ENCODE measurements at places on chromosomes 12 and 14. TPM values are rescaled to one million over a fixed set of nuclear protein-coding genes. Genes with fewer than 3 reads are reported as not detected.

GRCh38 chr12:121582583-121583333, 1.9 kb upstream of the KDM2B start:
- H3K4me3 ChIP-seq: peak overlapping the region; percentile 79
- peak overlapping the region; percentile 93 for H3K27ac ChIP-seq
- H3K27me3 ChIP-seq: no peaks in the 10 kb centered on the region
- DNase-seq: no peak
- H3K4me1 ChIP-seq: peaks cover 53% of the 10 kb centered on the region
- H3K36me3 ChIP-seq: no peaks in the 10 kb centered on the region

GRCh38 chr14:74490486-74490885, 2.6 kb downstream of the NPC2 start:
- peaks cover 19% of the 10 kb centered on the region for H3K36me3 ChIP-seq
- H3K4me1 ChIP-seq: peaks cover 20% of the 10 kb centered on the region
- no peak for DNase-seq
- no peaks in the 10 kb centered on the region for H3K27me3 ChIP-seq
- H3K27ac ChIP-seq: no peak overlapping the region

GRCh38 chr12:126768517-126768916, 1498.5 kb upstream of the TMEM132C start:
- no peaks in the 10 kb centered on the region for H3K27me3 ChIP-seq
- H3K4me3 ChIP-seq: no peak overlapping the region
- H3K4me1 ChIP-seq: no peaks in the 10 kb centered on the region
- DNase-seq: no peak
- H3K36me3 ChIP-seq: no peaks in the 10 kb centered on the region

MGST1 gene
- 67.8 TPM for total RNA-seq

ZNF385A gene
- total RNA-seq: 1.8 TPM

DNA sequence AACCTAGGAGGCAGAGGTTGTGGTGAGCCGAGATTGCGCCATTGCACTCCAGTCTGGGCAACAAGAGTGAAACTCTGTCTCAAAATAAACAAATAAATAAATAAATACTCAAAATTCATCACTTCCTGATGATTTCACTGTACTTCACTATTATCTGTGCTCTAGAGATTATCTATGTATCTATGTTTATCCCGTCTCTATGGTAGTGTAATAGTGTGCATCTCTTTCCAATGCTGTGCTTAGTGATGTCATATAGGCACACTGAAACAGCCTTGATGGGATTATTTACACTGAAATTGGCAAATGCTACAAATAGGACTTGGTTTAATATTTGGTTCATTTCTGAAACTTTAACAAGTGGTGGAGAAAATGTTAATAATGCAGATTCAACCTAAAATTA, 6.5 kb downstream of the CAPS2 start:
- no peak overlapping the region for H3K4me3 ChIP-seq
- DNase-seq: no peak
- H3K4me1 ChIP-seq: no peaks in the 10 kb centered on the region
- H3K36me3 ChIP-seq: no peaks in the 10 kb centered on the region

DNA sequence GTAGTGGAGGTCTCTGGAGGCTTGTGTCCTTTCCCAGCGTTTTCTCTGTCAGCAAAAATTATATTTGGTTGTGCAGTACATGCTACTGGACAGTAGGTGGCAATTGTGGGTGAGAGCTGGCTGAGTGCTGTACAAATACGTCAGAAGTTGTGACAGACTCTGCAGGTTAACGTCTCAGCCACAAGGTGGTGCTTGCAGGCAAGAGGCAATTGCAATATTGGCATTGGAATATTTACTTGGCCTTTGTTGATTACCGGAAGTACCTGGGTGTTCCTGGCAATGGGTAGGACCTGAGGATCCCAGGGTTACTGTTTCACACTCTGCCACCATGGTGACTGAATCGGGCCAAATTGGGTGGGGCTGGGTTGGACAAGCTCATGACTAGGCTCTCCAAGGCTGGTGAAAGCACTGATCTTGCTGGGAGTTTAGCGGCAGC, 333.9 kb upstream of the LMO3 start:
- H3K27ac ChIP-seq: no peak overlapping the region
- H3K36me3 ChIP-seq: no peaks in the 10 kb centered on the region
- no peaks in the 10 kb centered on the region for H3K4me1 ChIP-seq
- H3K4me3 ChIP-seq: no peak overlapping the region
- peak; percentile 68 for DNase-seq

DNA sequence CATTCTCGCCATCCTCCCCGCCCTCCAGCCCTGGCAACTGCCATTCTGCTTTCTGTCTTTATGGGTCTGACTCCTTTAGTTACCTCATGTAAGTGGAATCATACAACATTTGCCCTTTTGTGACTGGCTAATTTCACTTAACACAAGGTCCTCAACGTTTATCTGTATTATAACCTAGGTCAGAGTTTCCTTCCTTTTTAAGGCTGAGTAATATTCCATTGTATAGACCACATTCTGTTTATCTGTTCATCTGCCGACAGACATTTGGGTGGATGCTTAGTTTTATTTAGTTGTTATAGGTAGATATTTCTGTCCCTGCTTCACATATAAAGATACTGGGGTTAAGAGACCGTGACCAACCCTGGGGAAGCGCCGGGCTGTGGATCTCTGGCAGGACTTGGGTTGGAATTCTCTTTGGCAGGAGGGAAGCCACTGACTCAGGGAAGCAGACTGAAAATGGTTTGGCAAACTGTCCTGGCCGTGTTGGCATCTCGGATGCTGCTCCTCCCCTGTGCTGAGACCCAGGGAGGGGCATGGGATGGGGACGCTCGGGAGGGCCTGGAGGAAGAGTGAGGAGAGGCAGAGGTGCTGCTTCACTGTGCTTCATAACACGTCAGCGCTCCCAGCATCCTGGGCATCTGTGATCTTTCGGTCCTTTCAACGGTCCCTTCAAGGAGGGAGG, 38.9 kb downstream of the TEAD4 start:
- peaks cover 10% of the 10 kb centered on the region for H3K36me3 ChIP-seq
- DNase-seq: no peak
- H3K27ac ChIP-seq: no peak overlapping the region
- H3K4me1 ChIP-seq: no peaks in the 10 kb centered on the region

DNA sequence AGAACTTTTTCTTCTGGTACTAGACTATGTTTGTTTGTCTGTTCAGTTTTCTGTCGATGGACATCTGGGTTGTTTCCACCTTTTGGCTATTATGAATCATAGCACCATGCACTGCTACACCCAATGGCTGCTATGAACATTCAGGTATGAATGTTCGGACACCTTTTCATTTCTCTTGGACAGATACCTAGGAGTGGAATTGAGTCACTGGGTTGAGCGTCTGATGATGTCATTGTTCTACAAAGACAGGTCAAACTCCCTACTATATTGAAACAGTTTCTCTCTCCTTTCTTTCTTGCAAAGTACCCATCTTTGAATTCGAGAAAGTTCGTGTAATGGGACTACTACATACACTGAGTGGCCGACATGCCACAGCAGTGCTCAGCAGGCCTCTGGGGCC, 44.7 kb downstream of the KCTD10 start:
- no peak overlapping the region for H3K4me3 ChIP-seq
- H3K4me1 ChIP-seq: no peaks in the 10 kb centered on the region
- no peak for DNase-seq
- no peak overlapping the region for H3K27ac ChIP-seq

DNA sequence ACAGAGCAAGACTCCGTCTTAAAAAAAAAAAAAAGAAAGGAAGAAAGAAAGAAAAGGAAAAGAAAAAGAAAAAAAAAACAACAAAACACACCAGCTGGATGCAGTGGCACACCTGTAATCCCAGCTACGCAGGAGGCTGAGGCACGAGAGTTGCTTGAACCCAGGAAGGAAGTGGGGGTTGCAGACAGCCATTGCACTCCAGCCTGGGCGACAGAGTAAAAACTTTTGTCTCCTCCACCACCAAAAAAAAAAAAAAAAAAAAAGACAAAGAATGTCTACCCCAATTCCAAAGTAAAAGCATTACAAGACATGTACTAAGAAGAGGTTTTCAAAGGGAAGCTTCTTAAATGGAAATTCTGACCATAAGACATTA, 53.4 kb downstream of the HNRNPC start:
- H3K27me3 ChIP-seq: no peaks in the 10 kb centered on the region
- H3K4me3 ChIP-seq: no peak overlapping the region
- DNase-seq: no peak
- H3K27ac ChIP-seq: no peak overlapping the region
- peaks cover 100% of the 10 kb centered on the region for H3K36me3 ChIP-seq
- H3K4me1 ChIP-seq: peaks cover 27% of the 10 kb centered on the region
